ENCODE measurements at places on chromosomes 6 and 20. TPM values are rescaled to one million over a fixed set of nuclear protein-coding genes. Genes with fewer than 3 reads are reported as not detected.

PNPLA1 gene
- not detected for total RNA-seq

GSTA1 gene
- 216 TPM for total RNA-seq

ERVFRD-1 gene
- 1.2 TPM for total RNA-seq

PPP1R3G gene
- total RNA-seq: 0.29 TPM

HEBP2 gene
- 48.3 TPM for total RNA-seq

Measured in stomach (tissue), 19 donors.